ENCODE measurements at places on chromosomes 11 and 22.

DNA sequence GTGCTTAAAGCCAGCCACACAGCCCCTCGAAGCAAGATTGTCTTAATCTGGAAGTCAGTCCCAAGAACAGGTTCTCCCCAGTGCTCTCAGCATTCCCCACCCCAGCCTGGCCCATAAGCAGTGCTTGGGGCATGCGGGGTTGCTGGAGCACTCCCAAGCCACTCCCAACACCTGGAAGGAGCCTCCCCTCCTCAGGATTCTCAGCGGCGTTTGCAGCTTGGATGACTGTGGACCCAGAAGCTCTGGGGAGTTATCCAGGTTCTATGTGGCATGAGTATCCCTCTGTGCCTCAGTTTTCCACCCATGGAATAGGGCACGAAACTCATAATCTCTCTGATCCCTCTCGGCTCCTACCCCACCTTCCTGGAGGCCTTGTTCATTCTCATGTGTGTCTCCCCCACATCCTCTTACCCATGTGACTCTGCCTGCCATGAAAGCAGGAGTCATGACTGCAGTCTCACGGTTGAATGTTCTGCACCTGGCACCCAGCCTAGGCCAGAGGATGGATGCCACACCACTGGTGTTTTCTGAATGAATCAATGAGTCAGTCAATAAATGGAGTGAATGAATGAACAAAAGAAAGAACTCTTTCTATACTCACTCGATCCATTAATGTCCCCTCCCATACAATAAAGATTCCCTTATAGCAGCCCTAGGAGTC, 33.4 kb upstream of the WNT7B start:
- DNase-seq, result no peak

DNA sequence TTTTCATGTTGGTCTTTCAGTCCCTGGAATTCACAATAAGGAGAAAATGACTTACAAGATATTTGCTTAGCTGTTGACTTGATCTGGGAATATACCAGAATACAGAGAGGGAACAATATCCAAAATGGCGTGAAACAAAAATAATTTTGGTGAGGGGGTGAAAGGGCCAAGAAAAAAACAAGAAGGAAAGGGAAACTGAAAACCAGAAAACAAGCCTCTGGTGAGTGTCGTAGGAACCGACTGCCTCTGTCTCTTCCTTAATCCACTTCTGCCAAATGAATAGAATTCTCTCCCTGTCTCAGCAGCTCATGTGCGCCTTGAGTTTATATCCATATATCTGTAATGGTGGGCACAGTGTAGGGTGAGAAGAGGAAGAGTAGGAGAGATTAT, 367.6 kb downstream of the ETS1 start:
- no peak for DNase-seq

- DNase-seq, result no peak
Measured at GRCh38 chr11:112966561-112966960, 5.3 kb downstream of the NCAM1 start.

DNA sequence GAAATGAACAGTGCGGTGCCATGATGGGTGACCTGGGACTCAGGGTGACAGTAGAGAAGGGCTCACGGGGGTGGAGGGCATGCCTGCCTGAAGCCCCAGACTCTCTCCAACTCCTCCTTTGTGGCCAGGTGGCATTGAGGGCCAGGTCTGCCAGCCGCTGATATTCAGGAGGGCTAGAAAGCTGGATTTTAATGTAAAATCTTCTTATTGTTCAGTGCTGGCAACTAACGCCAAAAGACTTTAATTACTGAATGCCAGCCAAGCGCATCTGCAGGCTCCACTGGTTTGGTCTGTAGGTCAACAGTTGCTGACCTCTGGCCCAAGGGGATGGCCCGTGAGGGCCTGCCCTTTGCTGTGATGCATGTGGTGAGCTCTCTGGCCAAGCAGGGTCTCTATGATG, 10.3 kb downstream of the MRGPRG start:
- no peak for DNase-seq

DNA sequence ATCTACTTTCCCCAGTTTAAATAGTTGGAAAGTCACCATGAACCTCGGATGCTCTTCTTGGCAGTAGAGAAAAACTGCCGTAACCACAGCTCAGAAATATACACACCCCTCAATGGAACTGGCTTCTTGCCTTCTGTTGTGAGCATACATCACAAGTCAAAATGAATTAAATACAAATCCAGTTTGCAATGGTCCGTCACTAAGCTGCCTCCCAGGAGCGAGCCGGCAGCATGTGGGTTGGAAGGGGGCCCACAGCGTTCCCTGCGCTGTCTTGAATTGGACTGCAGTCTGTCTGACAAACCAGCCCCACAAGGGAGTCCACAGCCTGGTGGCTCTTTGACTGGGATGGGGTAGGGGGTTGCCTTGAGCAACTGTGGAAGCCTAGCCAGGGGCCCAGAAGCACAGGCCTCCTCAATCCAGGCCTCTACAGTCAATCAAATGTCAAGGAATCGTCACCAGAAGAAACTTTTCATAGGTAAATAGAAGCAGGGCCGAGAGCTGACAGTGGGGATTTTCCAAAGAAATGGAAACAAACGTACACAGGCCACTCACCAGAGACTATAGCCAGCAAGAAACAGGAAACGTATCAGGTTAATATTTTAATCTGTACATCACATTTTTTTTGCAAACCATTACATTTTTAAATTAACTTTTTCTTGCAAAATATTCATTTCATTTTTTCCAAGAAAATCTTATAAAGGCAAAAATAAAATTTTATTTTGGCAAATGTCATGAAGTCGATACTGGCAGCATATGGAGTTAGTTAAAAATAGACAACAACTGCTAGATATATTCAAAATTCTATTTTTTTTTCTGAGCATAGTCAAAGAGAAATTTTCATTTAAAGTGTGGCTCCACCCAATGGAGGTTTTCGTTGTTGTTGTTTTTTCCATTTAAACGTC, 38.5 kb downstream of the C11orf58 start:
- no peak for DNase-seq

Data from stimulated activated CD4-positive, alpha-beta T cell treated with anti-CD3 and anti-CD28 coated beads, Interleukin-4, amount 100 ng/mL, for 1 hour (primary cell).